ENCODE measurements at places on chromosomes 11 and 22.

DNA sequence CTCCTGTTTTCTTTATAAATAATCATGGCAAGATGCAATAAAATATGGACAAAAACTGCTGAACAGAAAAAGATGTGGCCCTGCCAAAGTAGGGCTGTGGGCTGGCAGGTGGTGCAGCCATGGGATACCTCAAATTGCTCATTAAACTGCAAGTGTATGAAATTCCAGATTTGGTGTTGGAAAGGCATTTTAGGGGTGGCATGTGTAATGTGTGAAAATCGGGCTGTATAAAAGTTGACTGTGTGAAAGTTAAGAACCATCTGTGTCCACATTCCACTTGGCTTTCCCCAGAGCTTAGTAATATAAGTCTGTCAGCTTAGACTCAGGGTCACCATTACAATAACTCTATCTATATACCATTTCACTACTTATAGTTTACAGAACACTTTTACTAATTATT is 34.8 kb upstream of the FZD4 start:
- no peak for DNase-seq

- DNase-seq, result no peak
Measured at GRCh38 chr22:39309881-39310714, 9.3 kb downstream of the RPL3 start.

DNA sequence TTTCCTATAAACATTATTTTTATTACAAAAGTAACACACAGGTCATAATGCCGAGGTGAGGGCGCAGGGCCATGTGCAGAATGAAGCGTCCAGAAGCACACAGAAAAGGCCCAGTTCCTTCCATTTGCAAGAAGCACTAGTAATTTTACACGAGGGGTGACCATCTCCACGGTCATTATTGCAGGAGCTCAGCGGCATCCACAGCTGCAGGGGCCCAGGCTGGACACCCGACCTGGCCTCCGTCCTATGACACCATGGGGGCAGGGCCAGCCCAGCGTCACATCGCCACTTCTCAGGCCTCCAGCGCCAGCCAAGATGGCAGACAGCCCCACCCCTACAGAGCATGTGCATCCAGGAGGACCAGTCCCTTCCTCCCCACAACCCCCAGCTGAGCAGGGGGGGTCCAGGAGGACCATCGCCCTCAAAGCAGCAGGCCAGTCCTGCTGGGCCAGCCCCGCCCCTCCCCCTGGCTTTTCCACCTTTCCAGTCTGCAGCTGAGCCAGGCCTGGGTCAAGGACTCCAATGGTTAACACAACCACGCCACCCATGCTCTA is 3.5 kb downstream of the IGF2 start:
- no peak for DNase-seq

- no peak for DNase-seq
Measured at GRCh38 chr11:109236188-109236587, 185.8 kb upstream of the C11orf87 start.

All from AML-193 (cell line).